ENCODE measurements at places on chromosomes 11 and 22.
A peak's percentile ranks its signal among the peaks of the same experiment; 100 is the strongest.

GRCh38 chr11:87926250-87926970 is 248.8 kb downstream of the RAB38 start:
- no peak overlapping the region for H3K4me3 ChIP-seq
- no peaks in the 10 kb centered on the region for H3K4me1 ChIP-seq
- no peak overlapping the region for H3K27ac ChIP-seq
- H3K27me3 ChIP-seq, result no peaks in the 10 kb centered on the region
- no peak for DNase-seq
- H3K36me3 ChIP-seq, result no peaks in the 10 kb centered on the region

DNA sequence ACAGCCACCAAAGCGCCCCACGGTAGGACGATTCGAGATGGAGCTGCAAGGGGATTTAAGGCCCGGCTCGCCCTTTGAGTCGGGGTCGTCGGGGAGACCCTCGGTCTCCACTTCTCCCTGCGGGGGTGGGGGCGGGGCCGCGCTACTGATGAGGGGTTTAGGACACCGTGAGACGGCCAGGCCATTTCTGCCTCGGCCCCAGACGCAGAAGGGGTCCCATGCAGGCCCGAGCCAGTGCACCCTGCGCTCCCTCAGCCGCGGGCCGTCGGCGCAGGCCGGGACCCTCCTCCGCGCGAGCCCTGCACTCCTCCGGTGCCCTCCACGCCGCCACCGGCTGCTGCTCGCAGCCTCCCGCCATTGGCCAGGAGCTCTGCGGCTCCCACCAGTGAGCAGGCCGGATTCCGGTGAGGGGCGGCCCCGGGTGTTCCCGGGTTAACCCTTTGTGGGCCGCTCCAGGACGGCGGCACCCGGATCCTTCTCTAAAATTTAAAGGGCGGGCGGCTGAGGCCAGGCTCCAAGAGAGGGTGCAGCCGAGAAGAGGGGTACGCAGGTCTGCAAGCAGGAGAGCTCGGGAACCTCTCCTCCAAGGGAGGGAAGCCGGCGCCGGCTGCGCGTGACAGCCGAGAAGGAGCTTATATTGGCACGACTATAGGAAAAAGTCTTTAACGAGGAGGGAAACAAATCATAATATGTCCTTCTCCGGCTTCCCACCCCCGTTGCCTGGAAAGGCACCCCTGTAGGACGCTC is 18.0 kb downstream of the CREB3L1 start:
- peaks cover 53% of the 10 kb centered on the region for H3K27me3 ChIP-seq
- peak overlapping the region; percentile 79 for H3K4me3 ChIP-seq
- no peaks in the 10 kb centered on the region for H3K36me3 ChIP-seq
- H3K4me1 ChIP-seq, result peaks cover 11% of the 10 kb centered on the region

DNA sequence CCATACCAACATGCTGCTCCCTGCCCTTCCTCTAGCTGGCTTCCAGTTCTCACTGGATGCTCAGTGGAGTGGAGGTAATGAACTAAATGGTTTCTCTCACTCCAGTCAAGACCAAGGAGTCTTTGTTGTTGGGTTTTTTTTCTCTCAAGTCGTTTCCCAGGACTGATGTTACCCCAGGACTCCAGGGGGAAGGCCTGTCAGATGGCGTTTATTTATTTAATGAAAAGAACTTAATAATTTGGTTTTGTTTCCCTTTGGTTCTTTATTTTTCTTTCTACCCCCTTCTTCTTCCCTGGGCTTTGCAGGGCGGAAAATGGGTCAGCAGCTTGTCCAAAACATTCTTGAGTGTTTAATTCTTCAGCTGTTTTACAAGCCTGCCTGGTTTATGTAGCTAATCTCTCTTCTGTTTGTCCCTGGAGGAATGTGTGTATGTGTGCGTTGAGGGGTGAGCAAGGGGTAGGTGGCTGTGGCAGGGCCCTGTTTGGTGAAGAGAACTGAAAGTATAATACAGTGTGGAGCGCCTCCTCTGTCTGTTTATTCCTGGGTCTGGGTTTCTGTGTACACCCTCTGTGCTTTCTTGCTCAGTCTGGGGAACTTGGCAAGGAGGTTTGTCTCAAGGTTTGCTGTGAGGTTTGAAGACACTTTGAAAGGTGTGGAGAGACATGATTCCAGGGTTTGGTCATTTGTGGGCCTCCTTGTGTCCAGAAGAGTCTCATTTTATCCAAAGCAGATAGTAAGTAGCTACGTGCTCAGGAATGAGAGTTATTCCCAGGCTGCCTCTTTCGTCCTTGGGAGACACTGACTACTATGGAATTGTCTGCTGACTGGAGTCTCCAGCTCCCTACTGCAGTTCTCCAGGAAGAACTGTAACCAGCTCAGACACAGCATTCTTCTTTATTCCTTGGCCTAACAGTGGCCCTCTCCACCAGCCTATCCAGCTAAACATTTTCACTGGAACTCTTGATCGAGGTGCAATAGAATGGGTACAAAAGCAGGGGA is 175.5 kb downstream of the ADAMTS15 start:
- no peaks in the 10 kb centered on the region for H3K27me3 ChIP-seq
- no peak for DNase-seq
- no peaks in the 10 kb centered on the region for H3K4me1 ChIP-seq
- no peak overlapping the region for H3K27ac ChIP-seq

- DNase-seq, result no peak
- no peak overlapping the region for H3K27ac ChIP-seq
- H3K36me3 ChIP-seq, result peaks cover 3% of the 10 kb centered on the region
- peaks cover 24% of the 10 kb centered on the region for H3K27me3 ChIP-seq
- no peak overlapping the region for H3K4me3 ChIP-seq
Observed at GRCh38 chr11:64304032-64304315, 1.4 kb upstream of the ESRRA start.

GRCh38 chr11:110525883-110526282 is 96.1 kb downstream of the FDX1 start:
- H3K27me3 ChIP-seq, result no peaks in the 10 kb centered on the region
- no peak overlapping the region for H3K4me3 ChIP-seq
- no peaks in the 10 kb centered on the region for H3K4me1 ChIP-seq
- no peak overlapping the region for H3K27ac ChIP-seq
- H3K36me3 ChIP-seq, result no peaks in the 10 kb centered on the region

GRCh38 chr11:1504581-1505290 is 18.2 kb upstream of the MOB2 start:
- no peak overlapping the region for H3K4me3 ChIP-seq
- DNase-seq, result no peak
- peaks cover 5% of the 10 kb centered on the region for H3K4me1 ChIP-seq

DNA sequence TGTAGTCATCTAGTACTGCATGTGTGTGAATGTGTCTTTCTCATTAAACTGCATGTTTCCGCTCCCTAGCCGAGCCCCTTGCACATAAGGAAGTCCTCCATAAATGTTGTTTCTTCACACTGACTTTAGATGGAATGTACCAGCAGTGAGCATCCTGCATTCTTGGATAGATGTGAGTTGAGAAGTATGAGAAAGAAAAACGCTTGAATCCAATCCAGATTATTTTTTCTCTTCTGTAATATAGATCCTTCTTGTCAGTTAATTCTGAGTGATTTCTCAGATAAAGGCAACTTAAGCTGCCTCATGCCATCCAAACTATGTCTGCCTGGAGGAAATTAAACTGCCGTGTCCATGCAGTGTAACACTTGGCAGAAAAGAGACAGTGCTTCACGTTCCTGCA is 268.1 kb upstream of the ISX start:
- no peak for DNase-seq
- H3K36me3 ChIP-seq, result no peaks in the 10 kb centered on the region
- no peaks in the 10 kb centered on the region for H3K4me1 ChIP-seq
- H3K27me3 ChIP-seq, result no peaks in the 10 kb centered on the region

DNA sequence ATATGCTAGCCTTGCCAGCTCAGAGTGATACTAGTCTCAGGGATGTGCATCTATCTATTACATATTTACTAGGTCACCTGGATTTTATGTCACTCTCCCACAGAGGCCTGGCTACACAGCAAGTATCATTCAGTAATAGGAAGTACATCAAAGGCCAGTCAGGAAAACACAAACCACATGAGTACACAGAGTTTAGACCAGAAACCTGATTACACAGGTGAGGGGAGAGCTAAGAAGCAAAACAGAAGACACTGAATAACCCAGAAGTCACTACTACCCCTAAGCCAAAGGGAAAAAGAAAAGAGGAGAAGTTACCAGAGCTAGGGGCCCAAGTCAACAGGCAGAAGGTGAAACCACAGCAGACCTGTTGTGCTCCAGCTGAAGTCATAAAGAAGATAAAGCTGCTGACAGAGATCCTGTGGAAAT is 13.3 kb downstream of the LPXN start:
- no peaks in the 10 kb centered on the region for H3K36me3 ChIP-seq
- peaks cover 3% of the 10 kb centered on the region for H3K4me1 ChIP-seq
- no peak for DNase-seq
- H3K4me3 ChIP-seq, result no peak overlapping the region

DNA sequence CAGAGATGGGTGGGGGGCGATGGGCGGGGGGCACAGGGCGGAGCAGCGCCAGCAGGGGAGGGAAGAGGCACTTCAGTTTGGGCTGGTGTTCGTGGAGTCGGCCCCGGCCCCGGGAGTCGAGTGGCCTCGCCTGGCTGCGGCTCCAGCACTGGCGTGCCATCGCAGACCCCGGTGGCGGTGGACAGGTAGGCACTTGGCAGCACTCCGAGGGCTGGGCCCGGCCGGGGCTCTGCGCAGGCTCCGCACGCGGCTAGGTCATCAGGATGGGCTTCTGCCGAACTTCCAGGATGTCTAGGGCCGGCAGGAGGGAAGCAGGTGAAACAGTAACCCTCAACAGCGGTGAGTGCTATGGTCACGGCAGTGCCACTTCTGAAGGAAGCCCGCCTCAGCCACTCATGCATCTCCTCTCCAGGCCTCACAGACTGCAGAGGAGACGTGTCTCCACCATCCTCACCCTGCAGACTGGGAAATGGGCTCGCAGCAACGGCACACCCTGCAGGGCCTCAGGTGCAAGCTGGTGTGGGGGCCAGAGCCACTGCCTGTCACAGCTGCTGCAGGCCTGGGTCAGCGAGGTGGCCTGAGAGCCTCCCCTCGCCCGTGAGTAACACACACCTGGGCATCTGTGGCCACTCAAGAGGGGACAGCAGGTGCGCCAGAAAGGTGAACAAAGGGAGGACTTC is 33.3 kb downstream of the NUP50 start:
- peaks cover 5% of the 10 kb centered on the region for H3K4me1 ChIP-seq
- DNase-seq, result no peak
- peaks cover 11% of the 10 kb centered on the region for H3K36me3 ChIP-seq
- H3K27me3 ChIP-seq, result no peaks in the 10 kb centered on the region
- peak overlapping the region; percentile 32 for H3K4me3 ChIP-seq

DNA sequence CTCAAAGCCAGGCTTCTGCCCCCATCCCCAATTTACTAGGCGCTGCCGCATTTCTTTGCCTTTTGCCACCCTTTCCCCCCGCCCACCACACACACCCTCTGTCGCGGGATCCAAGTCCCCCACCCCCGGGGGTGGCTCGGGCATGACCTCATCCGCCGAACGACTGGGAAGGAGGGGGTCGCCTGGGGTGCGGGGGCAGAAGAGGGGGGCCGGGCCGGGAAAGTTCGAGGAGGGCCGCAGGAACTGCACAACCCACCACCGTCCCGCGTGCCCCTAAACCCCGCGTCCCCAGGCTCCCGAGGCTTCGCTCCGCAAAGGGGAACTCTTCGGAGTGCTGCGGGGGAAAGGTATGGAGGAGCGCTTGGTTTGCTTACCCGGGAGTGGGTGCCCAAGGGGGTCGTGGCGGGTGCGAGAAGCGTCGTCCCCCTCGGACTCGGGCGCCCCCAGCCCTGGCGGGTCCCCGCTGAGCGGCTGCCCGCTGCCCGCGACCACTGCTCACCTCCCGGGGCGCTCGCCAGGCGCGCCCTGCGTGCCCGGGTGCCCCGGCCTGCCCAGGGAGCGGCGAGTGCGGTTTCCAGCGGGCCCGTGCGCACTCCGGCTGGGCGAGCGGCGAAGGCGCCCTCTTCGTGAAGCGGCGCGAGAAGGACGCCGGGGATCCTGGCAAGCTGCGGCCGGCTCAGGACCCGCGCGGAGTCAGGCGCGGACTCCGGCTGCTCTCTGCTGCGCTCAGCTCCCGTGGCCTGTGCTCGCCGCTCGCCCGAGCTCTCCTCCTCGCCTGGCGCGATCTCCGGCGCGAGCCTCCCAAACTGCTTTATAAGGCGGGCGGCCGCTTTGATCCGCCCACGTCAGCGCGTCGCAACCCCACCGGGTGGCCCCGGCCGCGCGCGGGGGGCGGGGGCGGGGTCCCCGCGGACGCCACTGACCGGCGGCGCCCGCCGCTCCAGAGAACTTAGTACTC is 4.0 kb upstream of the WNT11 start:
- no peaks in the 10 kb centered on the region for H3K36me3 ChIP-seq
- peaks cover 20% of the 10 kb centered on the region for H3K4me1 ChIP-seq
- peak overlapping the region; percentile 56 for H3K4me3 ChIP-seq

GRCh38 chr11:129703846-129704245 is 111.8 kb upstream of the TMEM45B start:
- H3K27ac ChIP-seq, result no peak overlapping the region
- no peaks in the 10 kb centered on the region for H3K36me3 ChIP-seq
- no peaks in the 10 kb centered on the region for H3K27me3 ChIP-seq

- DNase-seq, result no peak
- no peaks in the 10 kb centered on the region for H3K27me3 ChIP-seq
- peaks cover 5% of the 10 kb centered on the region for H3K4me1 ChIP-seq
- no peak overlapping the region for H3K4me3 ChIP-seq
Observed at GRCh38 chr22:42651134-42651533, 1.9 kb upstream of the CYB5R3 start.

GRCh38 chr22:38432264-38432663 is 22.7 kb downstream of the KCNJ4 start:
- no peak for DNase-seq
- peaks cover 12% of the 10 kb centered on the region for H3K4me1 ChIP-seq
- H3K27ac ChIP-seq, result no peak overlapping the region
- H3K36me3 ChIP-seq, result no peaks in the 10 kb centered on the region

DNA sequence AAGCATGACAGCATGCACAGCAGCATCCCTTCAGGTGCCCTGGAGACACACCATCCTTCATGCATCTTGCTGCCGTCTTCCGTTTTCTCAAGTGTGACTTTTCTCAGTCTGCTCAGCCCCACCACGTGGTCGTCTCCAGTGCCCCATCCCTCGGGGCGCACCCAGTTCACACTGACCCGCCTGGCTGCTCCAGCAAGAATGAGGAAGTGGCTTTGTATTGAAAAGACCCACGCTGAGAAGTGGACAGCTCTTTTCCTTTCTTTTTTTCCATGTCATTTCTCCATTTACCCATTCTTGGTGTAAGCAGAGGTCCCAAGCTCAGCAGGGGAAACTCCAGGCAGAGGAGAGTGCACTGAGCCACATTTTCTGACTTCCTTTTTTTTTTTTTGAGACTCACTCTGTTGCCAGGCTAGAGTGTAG is 14.5 kb downstream of the SERPINH1 start:
- H3K27ac ChIP-seq, result peak overlapping the region; percentile 14
- H3K36me3 ChIP-seq, result peaks cover 39% of the 10 kb centered on the region
- no peak overlapping the region for H3K4me3 ChIP-seq
- no peak for DNase-seq
- no peaks in the 10 kb centered on the region for H3K27me3 ChIP-seq

- DNase-seq, result no peak
Observed at GRCh38 chr22:43828725-43828997, 16.6 kb upstream of the EFCAB6 start.
